ENCODE measurements at places on chromosomes 6 and 20.

- DNase-seq = no peak
Observed at GRCh38 chr20:48826069-48826468, 1.7 kb downstream of the PREX1 start.

DNA sequence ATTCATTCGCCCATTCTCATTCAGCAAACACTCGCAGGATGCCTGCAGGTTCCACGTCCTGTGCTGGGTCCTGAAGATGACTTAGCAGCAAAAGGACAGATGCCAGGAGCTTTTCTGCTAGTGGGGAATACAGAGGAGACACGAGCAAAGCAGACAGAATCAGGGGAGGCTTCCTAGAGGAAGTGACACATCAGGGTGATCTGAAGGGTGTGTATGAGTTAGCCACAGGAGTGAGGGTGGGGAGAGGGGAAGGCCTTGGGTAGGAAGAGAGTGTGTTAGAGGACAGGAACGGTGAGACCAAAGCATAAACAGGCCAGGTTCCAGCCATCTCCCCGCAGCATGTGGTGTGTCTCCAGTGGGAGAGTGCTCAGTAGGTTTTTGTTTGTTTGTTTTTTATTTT lies 73.4 kb upstream of the GTSF1L start:
- DNase-seq = no peak

GRCh38 chr6:164169355-164169754 lies 754.8 kb downstream of the QKI start:
- no peak for DNase-seq

- no peak for DNase-seq
Observed at GRCh38 chr20:53878262-53879047, 191.9 kb downstream of the BCAS1 start.

GRCh38 chr6:32113386-32114352 lies 4.5 kb upstream of the TNXB start:
- no peak for DNase-seq

DNA sequence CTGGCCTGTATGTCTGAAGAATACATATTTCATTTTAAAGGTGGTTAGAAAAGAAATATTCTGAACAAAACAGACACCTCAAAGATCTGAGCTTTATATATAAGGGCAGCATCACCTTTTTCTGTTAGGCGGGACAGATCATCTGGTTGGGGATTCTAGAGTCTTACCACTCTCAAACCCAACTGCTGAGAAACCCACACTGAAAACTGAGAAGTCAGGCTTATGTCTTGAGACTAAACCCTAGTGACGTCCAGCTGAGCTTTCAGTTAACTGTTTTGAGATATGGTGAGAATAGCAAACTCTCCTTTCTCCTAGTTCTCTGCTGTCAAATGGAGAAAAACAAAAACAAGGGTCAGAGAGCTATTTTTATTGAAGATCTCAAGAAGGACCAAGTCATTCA lies 63.7 kb upstream of the CCN6 start:
- DNase-seq = no peak

Data from NK-92 treated with Interleukin-12 subunit alpha and Interleukin-12 subunit beta, amount 100 ng/mL, for 24 hours (cell line).